Aorta (tissue), 5 donors: ENCODE measurements at places on chromosomes 12 and 14.

DNA sequence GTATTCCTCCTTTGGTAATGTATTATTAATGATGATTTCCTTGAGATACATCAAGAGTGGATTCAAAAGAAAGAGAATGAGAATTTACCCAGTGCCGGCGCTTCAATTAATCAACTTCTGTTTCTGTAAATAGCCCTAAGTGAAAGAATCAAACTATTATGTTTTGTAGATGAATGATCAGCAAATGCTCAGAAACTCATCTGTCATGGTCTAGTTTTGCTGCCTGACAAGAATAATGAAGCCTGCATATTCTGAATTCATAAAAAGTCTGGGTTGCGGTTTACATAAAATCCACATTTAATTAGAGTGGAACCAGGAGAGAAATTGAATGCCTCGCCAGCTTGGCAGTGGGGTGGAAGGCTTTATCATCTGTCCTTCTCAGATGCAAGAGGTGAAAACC lies 325.3 kb downstream of the GALC start:
- DNase-seq, result no peak
- no peaks in the 10 kb centered on the region for H3K27me3 ChIP-seq
- no peak overlapping the region for H3K27ac ChIP-seq
- H3K36me3 ChIP-seq, result no peaks in the 10 kb centered on the region
- no peaks in the 10 kb centered on the region for H3K4me1 ChIP-seq

DNA sequence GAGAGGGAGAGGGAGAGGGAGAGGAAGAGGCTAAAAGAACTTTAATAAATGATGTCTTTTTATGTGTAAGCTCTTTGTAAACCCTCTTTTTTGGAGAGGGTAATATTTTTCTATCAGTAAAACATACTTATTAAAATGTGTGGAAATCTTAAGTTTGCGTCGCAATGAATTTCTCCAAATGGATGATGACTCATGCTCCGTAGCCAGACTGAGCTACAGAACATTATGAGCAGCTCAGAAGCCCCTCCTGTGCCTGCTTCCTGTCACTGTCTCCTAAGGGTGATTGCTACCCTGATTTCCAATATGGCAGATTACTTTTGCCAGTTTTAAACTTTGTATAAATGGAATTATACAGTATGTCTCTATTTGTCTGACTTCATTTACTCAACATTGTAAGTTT lies 13.0 kb upstream of the PYGL start:
- no peak for DNase-seq
- H3K4me1 ChIP-seq, result no peaks in the 10 kb centered on the region
- H3K4me3 ChIP-seq, result no peak overlapping the region
- H3K36me3 ChIP-seq, result no peaks in the 10 kb centered on the region
- H3K27me3 ChIP-seq, result no peaks in the 10 kb centered on the region
- no peak overlapping the region for H3K27ac ChIP-seq

- no peaks in the 10 kb centered on the region for H3K36me3 ChIP-seq
- DNase-seq, result no peak
- no peak overlapping the region for H3K27ac ChIP-seq
- H3K4me3 ChIP-seq, result no peak overlapping the region
Measured at GRCh38 chr12:45794422-45794821, 64.9 kb downstream of the ARID2 start.

GRCh38 chr12:121296618-121297434 lies at the start of gene CAMKK2:
Gene CAMKK2, minus strand, starts transcription at chr12:121296709. Its CDS starts 22,183 bp downstream, at chr12:121274526.
- peak within 1 kb of the TSS; percentile 91 for H3K4me3 ChIP-seq
- no peaks in the 10 kb centered on the region for H3K27me3 ChIP-seq
- no peaks in the 10 kb centered on the region for H3K4me1 ChIP-seq
- peak; percentile 94 for DNase-seq
- peak within 1 kb of the TSS; percentile 29 for H3K27ac ChIP-seq

GRCh38 chr12:101010896-101011295 lies 199.1 kb downstream of the SLC5A8 start:
- no peaks in the 10 kb centered on the region for H3K36me3 ChIP-seq
- H3K27me3 ChIP-seq, result no peaks in the 10 kb centered on the region
- no peak overlapping the region for H3K4me3 ChIP-seq
- H3K27ac ChIP-seq, result no peak overlapping the region
- peaks cover 1% of the 10 kb centered on the region for H3K4me1 ChIP-seq

GRCh38 chr14:61528591-61529021 lies 166.7 kb upstream of the HIF1A start:
- no peaks in the 10 kb centered on the region for H3K4me1 ChIP-seq
- H3K36me3 ChIP-seq, result no peaks in the 10 kb centered on the region
- H3K27ac ChIP-seq, result no peak overlapping the region
- no peak for DNase-seq
- H3K27me3 ChIP-seq, result no peaks in the 10 kb centered on the region
- H3K4me3 ChIP-seq, result no peak overlapping the region

- no peaks in the 10 kb centered on the region for H3K36me3 ChIP-seq
- DNase-seq, result peak; percentile 72
- H3K27ac ChIP-seq, result no peak overlapping the region
- H3K4me3 ChIP-seq, result no peak overlapping the region
Measured at GRCh38 chr14:101018561-101019290, 115.2 kb upstream of the RTL1 start.

GRCh38 chr14:77498120-77498979 lies at the start of gene ISM2:
Gene ISM2, minus strand, starts transcription at chr14:77498816. Its CDS starts 23 bp downstream, at chr14:77498793.
- H3K27me3 ChIP-seq, result no peaks in the 10 kb centered on the region
- no peaks in the 10 kb centered on the region for H3K36me3 ChIP-seq
- no peaks in the 10 kb centered on the region for H3K4me1 ChIP-seq
- no peak for DNase-seq
- no peak within 1 kb of the TSS for H3K27ac ChIP-seq

DNA sequence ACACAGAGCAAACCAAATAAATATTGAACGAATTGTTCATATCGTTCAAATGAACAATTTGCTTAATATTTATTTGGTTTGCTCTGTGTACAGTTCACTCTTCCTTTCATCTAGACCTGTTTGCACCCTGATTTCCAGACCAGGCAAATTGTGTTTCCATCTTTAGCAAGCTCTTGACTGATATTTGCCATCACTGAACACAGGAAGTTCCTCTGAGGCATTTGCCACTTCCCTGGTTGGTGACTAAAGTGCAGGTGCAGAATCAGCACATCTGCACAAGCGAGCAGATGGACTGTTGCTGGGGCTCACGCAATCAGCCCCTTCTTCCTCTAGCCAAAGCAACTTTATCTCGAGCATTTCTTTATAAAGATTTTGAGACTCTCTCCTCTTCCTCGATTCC lies 112.9 kb downstream of the DAAM1 start:
- DNase-seq, result no peak
- no peaks in the 10 kb centered on the region for H3K27me3 ChIP-seq
- H3K4me1 ChIP-seq, result peaks cover 16% of the 10 kb centered on the region
- H3K4me3 ChIP-seq, result no peak overlapping the region

DNA sequence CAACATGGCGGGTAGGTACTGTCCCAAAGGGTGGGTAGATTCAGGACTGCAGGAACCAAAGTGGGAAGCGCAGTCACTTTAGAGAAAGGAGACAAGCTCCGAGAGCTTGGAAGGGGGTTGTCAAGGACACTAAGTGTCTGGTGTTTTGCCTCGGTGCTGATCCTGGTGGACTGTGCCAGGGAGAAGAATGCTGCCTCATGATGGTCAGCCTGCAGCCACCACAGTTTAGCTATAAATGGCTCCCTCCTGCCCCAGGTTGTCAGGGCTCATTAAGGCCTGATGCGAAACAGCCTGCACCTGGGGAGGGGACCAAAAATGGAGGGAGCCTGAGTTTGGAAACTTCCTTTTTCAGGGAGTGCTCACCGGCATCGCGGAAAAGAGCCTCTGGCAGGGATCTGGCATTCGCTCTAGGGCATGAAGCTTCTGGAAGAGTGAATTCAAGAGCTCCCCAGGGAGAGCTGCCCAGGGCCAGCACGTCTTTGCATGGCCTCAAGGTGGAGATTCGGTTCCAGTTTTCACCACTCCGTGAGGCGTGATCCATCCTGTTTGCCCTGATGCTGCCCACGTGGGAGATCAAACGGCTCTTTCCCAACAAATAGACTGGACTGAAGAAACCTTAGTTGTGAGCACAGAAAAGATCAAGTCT lies 164.0 kb downstream of the FOXN3 start:
- peak; percentile 77 for DNase-seq
- peaks cover under 1% of the 10 kb centered on the region for H3K4me1 ChIP-seq
- H3K4me3 ChIP-seq, result no peak overlapping the region
- no peaks in the 10 kb centered on the region for H3K36me3 ChIP-seq
- no peak overlapping the region for H3K27ac ChIP-seq

DNA sequence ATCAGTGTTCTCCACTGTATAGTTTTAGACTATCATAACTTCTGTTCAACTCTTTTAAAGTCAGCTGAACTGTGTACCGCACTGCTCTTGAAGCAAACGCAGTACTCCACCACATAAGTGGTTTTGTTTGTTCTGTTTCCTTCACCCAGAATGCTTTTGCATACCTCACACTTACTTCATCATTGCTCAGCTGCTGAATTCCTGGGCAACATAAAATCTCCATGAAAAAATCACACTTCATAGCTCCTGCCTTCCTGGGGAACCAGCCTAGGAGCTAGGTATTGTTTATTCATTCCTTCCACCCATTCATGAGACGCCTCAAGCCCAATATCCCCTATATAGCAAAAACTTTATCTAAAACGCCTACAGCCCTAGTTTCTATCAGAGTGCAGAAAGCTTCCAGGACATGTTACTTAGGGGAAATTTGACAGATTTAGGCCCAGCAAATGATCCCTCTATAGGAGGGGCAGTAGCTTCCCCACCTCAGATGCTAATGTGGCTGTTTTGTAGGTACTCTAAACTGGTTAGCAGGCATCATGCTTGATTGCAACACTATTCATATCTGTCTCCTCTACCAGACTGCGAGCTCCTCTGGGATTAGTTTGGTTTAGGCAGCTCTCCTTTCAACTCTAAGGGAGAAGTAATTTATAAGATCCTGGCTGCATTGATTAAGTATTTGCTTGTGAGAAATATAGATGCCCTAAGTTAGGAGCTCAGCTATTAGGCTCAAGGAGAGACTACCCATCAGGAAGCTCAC lies 44.5 kb downstream of the LRRC9 start:
- H3K4me1 ChIP-seq, result no peaks in the 10 kb centered on the region
- H3K4me3 ChIP-seq, result no peak overlapping the region
- H3K36me3 ChIP-seq, result no peaks in the 10 kb centered on the region
- H3K27ac ChIP-seq, result no peak overlapping the region
- H3K27me3 ChIP-seq, result no peaks in the 10 kb centered on the region

DNA sequence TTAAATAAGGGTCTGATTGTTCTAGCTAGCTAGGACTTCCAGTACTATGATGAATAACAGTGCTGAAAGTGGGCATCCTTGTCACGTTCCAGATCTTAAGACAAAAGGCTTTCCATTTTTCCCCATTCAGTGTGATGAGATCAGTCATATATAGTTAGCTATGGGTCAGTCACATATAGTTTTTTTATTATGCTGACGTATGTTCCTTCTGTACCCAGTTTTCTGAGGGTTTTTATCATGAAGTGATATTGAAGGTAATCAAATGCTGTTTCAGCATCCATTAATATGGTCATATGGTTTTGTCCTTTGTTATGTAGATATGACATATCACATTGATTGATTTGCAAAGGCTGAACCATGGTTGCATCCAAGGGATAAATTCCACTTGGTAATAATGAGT lies 800.1 kb upstream of the FBXO33 start:
- DNase-seq, result no peak
- H3K27me3 ChIP-seq, result no peaks in the 10 kb centered on the region
- H3K4me3 ChIP-seq, result no peak overlapping the region
- H3K4me1 ChIP-seq, result no peaks in the 10 kb centered on the region
- H3K27ac ChIP-seq, result no peak overlapping the region

DNA sequence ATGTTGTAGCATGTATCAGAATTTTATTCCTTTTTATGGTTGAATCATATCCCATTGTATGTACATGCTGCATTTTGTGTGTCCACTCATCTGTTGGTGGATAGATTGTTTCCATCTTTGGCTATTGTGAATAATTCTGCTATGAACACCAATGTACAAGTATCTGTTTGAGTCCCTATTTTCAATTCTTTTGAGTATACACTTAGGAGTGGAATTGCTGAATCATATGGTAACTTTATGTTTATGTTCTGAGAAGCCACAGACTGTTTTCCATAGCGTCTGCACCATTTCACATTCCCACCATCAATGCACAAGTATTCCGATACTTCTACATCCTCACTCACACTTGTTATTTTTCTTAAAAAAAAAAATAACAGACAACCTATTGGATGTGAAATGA lies 91.5 kb downstream of the ARF6 start:
- no peaks in the 10 kb centered on the region for H3K4me1 ChIP-seq
- H3K27ac ChIP-seq, result no peak overlapping the region
- H3K36me3 ChIP-seq, result no peaks in the 10 kb centered on the region
- no peak for DNase-seq

- DNase-seq, result no peak
- no peak overlapping the region for H3K4me3 ChIP-seq
- no peaks in the 10 kb centered on the region for H3K4me1 ChIP-seq
- H3K27me3 ChIP-seq, result no peaks in the 10 kb centered on the region
Measured at GRCh38 chr14:48247977-48248376, 572.6 kb upstream of the MDGA2 start.

DNA sequence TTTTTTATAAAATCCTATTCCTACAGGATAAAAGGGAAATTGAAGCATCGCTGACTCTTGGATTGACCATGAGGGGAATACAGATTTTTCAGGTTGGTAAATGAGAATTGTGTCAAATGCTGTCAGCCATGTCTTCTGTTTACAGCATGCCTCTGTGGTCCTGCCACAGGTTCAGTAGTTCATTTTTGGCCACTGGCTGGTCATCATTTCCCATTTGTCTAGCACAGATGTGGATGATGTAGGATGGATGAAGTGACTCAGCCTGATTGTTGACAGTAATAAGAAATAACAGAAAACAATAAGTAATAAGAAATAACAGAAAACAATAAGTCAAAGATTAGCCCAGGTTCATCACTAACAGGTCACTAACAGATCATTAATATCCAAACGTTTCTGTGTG lies 59.8 kb downstream of the FRMD6 start:
- H3K27ac ChIP-seq, result no peak overlapping the region
- no peaks in the 10 kb centered on the region for H3K4me1 ChIP-seq
- no peak overlapping the region for H3K4me3 ChIP-seq
- H3K36me3 ChIP-seq, result peaks cover 8% of the 10 kb centered on the region
- H3K27me3 ChIP-seq, result no peaks in the 10 kb centered on the region
- no peak for DNase-seq

GRCh38 chr14:29078810-29079522 lies 312.4 kb downstream of the FOXG1 start:
- no peaks in the 10 kb centered on the region for H3K36me3 ChIP-seq
- H3K4me3 ChIP-seq, result no peak overlapping the region
- no peak for DNase-seq

- peaks cover 3% of the 10 kb centered on the region for H3K27me3 ChIP-seq
- H3K27ac ChIP-seq, result no peak overlapping the region
- no peak overlapping the region for H3K4me3 ChIP-seq
- H3K36me3 ChIP-seq, result no peaks in the 10 kb centered on the region
- no peaks in the 10 kb centered on the region for H3K4me1 ChIP-seq
Measured at GRCh38 chr14:70096866-70097265, 91.9 kb downstream of the SLC8A3 start.

GRCh38 chr14:54564868-54565784 lies 1.8 kb upstream of the SAMD4A start:
- H3K4me3 ChIP-seq, result peak overlapping the region; percentile 68
- H3K27ac ChIP-seq, result peak overlapping the region; percentile 98
- H3K36me3 ChIP-seq, result no peaks in the 10 kb centered on the region
